Aorta (tissue), 5 donors: ENCODE measurements at places on chromosomes 1 and 21. TPM values are rescaled to one million over a fixed set of nuclear protein-coding genes. Genes with fewer than 3 reads are reported as not detected.

GRCh38 chr1:220769205-220769604 lies 17.5 kb upstream of the MTARC1 start:
- DNase-seq, result no peak

- no peak for DNase-seq
These were observed 26.2 kb downstream of the SLC44A3 start for GRCh38 chr1:94846308-94846707.

- no peak for DNase-seq
These were observed 21.3 kb upstream of the CCDC190 start for GRCh38 chr1:162882248-162882674.

OPTC gene
- total RNA-seq, result not detected

OR2W3 gene
- 0.39 TPM for total RNA-seq

TMEM51 gene
- 5.1 TPM for total RNA-seq

TNFRSF9 gene
- 0.36 TPM for total RNA-seq
